ENCODE measurements at places on chromosomes 11 and 22.
A peak's percentile ranks its signal among the peaks of the same experiment; 100 is the strongest.

- DNase-seq: no peak
Observed at GRCh38 chr11:100336873-100337272, 350.2 kb upstream of the ARHGAP42 start.

GRCh38 chr11:126032375-126032774 is 30.3 kb downstream of the CDON start:
- DNase-seq: no peak

DNA sequence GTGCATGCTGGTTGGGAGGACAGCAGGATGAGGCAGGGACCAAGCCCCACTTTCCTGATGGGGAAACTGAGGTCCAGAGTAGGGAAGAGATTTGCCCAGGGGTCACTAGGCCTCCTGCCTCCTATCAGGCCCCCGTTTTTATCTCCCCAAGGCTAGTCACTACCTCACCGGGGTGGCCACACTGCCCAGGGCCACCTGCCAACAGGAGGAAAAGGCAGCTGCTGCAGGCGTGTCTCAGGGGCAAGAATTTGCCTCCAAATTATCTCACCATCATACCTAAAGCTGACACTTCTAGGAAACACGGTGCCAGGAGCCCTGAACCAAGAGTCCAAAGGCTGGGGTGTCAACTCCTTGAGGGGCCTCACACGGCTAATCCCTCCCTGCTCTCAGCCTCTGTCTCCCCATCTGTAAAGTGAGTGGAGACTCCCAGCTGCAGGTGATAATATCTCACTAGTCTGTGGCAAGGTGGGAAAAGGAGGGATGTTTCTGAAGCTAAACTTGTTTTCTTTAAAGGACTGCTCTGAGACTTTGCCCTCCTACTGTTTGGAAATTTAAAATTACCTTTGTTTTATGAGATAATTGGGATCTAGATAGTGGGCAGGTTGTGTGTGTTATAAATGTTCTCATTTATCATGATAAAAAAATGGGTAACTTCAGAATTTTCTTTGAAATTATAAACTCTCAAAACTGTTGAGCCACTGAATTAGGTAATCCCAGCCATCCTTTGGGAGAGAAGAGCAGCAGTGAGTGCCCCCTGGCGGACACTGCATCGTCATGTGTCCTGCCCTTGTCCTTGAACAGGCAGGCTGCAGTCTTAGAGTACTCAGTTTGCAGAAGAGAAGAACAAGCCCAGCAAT is 60.0 kb downstream of the MYO7A start:
- DNase-seq: peak; percentile 84

- DNase-seq: peak; percentile 91
Observed at GRCh38 chr11:117231842-117232091, at the start of gene PCSK7. Gene PCSK7 (minus strand): TSS chr11:117232073. CDS start chr11:117229844, 2,229 bp downstream.

GRCh38 chr11:95729462-95729861 is 60.1 kb downstream of the FAM76B start:
- no peak for DNase-seq
